ENCODE measurements at places on chromosomes 12 and 14.
A peak's percentile ranks its signal among the peaks of the same experiment; 100 is the strongest.

- DNase-seq = no peak
Measured at GRCh38 chr12:106140223-106140986, 1.7 kb upstream of the NUAK1 start.

- no peak for DNase-seq
Measured at GRCh38 chr14:32312010-32312331, 17.1 kb upstream of the AKAP6 start.

DNA sequence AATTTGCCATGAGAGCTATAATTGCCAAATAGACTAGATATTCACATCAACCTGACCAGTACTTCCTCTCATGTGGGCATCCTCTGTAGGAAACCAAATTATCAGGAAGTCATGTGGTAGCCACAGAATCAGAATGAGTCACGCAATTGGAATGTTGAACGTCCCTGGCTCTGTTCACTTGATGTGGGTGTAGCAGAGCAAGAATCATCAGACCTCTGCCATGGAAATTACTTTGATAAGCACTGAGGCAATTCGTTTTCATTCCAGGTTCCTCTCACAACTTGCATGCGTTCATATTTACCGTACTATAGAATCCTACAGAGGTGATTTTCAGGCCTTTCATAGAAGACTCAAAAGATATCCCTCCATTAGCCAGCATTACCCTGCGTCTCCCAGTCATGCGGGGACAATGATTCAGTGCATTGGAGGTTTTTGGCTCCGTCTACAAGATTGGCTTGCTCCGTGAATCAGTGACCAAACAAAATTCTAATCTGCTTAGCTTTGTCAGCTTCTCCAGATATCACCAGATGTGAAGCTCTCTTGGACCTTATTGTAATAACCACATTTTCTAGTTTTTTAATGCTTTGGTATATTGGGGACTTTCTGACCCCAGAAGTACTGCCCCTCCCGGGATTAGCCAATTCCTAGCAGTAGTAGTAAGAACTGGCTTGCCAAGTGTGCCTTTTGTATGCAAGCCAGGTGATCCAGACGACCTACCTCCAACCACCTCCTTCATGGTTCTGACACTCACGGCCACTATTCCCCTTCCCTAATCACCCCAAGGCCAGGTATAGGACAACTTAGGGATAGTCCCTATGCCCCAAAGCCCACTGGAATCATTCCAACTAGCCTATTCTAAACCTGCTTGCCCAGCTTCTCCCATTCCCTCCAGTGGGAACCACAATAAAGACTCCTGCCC is 133.4 kb downstream of the KICS2 start:
- peak; percentile 73 for DNase-seq

GRCh38 chr12:52182898-52183543 is 8.8 kb downstream of the KRT80 start:
- DNase-seq = peak; percentile 73

DNA sequence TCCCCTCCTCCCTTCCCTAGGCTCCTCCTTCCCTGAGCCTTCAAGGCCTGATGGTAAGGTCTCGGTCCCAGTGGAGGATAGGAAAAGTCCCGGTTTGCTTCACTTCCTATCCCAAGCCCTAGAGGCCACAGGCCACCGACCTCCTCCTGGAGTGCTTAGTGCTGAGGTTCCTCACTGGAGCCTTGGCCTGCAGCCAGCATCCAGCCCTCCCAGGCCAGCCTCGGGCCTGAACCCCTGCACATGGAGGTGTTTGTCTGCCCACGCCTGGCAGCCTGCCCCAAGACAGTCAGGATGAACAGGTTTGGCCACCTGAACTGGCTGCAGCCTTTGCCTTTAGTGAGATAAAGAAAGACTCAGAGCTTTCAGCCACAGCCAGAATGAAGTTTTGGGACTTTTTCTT is 15.8 kb upstream of the KRT7 start:
- peak; percentile 82 for DNase-seq

DNA sequence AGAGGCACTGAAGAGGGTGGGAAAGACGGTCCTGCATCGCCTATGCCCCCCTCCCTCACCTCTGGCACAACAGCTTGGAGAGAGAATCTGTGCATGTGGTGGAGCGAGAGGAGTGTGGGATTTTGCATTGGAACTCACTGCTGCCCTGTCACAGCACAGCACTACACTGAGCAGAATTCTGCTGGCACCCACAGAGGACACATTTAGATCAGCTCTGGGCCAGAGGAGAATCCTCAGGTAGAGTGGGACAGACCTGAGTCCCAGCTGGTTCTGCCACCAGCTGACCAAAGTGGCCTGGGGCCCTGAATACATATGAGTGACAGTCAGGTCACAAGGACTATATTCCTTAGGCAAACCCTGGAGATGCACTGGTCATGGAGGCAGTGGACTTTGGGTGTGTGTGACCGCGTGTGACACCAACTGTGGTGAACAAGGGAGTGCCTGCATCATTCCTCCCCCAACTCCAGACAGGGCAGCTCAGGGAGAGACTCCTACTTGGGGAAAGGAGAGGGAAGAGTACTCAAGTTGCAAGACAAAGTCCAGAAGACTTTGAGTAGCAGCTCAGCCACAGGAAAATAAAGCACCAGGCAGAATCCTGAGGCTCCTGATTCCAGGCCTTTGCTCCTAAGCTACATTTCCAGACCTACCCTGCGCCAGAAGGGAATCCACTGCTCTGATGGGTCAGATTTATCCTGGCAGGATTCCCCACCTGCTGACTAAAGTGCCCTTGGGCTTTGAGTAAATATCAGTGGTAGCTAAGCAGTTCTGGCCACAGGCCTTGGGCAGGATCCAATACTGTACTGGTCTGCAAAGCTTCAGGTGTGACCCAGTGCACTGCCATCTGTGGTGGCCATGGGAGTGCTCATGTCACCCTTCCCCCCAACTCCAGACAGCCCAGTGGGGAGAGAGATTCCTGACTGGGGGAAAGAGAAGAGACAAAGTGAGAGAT is 10.6 kb upstream of the ACOT1 start:
- peak; percentile 55 for DNase-seq

- no peak for DNase-seq
Measured at GRCh38 chr12:124680863-124681778, 113.7 kb upstream of the NCOR2 start.

- DNase-seq = no peak
Measured at GRCh38 chr12:48420039-48420775, 52.2 kb upstream of the ANP32D start.

GRCh38 chr12:93663006-93663728 is 14.0 kb upstream of the CRADD start:
- peak; percentile 24 for DNase-seq

DNA sequence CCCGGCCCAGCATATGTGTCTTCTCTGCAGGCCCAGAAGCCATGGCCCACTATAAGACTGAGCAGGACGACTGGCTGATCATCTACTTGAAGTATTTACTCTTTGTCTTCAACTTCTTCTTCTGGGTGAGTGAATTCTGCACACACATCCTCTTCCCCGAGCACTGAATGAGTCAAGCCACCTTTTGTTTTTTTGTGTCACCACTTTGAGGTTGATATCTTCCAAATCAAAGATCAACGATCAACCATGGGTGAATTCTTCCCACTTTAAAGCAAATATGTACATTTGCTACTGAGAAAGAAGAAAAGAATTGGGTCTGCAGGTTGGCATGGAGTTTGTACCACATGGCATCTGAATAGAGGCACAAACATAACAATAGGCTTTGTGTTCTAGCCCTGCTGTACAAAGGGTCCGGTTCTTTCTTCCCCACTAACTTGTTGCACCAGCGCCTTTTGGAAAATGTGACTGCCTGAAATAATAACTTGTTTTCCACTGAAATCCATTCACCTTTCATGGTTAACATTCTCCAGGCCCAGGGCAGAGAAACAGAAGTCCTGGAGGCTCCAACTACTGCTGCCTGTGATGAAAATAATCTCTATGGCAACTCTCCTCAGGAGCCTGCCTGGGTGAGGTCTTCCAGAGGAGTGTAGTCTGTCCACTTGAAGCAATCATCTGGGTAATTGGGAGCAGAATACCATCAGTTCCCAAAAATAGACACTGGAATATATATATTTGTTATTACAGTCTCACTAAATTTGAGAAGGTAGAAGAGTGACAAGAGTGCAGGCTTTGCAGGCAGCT is 27.6 kb downstream of the TSPAN11 start:
- DNase-seq = no peak

DNA sequence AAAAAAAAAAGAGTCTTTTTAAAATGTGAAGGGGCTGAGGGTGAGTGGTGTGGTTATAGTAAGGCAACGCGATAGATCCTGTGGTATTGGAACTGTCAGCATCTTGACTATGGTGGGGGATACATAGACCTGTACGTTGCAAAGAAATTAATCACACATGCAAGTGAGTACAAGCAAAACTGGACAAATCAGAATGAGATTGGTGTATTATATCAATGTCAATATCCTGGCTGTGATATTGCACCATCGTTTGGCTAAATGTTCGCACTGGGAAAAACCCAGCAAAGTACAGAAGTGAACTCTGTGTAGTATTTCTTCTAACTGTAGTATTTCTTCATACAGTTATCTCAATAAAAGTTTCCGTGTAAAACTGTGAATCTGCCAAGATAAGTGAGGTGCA is 67.9 kb downstream of the GCH1 start:
- no peak for DNase-seq

GRCh38 chr14:72418806-72419205 is 475.1 kb downstream of the DPF3 start:
- DNase-seq = no peak

GRCh38 chr12:65330331-65330730 is 51.8 kb downstream of the MSRB3 start:
- DNase-seq = no peak

- no peak for DNase-seq
Measured at GRCh38 chr14:76090616-76091391, 60.9 kb upstream of the GPATCH2L start.

DNA sequence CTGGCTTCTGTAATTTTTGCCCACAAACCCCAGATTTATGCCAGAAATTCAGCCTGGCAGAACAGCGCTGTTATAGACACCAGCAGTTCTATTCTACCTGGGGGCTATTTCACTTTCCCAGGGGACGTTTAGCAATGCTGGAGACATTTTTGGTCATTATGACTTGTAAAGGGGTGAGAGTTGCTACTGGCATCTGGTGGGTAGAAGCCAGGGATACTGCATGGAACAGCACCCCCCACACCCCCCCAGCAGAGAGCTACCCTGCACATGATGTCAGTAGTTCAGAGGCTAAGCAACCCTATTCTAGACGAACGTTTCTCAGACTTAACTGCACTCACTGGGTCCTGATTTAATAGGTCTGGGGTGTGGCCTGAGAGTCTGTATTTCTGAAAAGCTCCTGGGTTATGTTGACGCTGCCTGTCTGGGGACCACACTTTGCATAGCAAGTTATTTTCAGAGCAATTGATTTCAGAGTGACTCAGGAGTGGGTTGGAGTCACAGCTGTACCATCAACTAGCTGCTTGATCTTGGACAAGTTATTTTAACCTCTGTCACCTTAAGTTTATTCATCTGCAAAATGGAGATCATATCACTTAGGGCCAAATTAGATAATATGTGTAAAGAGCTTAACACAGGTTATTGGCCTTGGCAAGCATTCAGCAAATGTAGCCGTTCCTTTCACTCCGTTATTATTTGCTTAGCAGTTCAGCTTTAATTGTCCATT is 48.5 kb downstream of the CHST11 start:
- DNase-seq = peak; percentile 64

- DNase-seq = no peak
Measured at GRCh38 chr12:82765971-82766705, 79.4 kb downstream of the TMTC2 start.

DNA sequence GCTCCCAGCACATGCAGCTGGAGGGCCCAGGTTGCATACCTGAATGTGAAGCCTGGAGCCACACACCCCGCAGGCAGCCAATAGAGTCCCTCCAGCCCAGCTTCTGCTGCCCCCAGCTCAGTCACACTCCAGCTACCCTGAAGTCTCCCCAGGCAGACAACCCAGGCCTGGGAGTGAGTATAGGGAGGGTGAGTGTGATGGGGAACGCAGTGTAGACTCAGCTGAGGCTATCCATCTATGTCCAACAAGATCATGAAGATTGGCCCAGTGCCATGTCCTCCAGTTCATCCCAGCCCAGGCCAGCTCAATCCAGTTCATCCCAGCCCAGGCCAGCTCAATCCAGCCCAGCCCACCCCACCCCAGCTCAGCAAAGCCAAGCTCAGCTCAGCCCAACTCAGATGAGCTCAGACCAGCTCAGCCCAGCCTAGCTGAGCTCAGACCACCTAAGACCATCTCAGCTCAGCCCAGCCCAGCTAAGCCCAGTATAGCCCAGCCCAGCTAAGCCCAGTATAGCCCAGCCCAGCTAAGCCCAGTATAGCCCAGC is 330.4 kb downstream of the TMEM121 start:
- no peak for DNase-seq

GRCh38 chr14:23437133-23438100 is 2.0 kb upstream of the MYH7 start:
- no peak for DNase-seq

GRCh38 chr12:21478756-21479455 is 22.5 kb downstream of the RECQL start:
- DNase-seq = no peak

DNA sequence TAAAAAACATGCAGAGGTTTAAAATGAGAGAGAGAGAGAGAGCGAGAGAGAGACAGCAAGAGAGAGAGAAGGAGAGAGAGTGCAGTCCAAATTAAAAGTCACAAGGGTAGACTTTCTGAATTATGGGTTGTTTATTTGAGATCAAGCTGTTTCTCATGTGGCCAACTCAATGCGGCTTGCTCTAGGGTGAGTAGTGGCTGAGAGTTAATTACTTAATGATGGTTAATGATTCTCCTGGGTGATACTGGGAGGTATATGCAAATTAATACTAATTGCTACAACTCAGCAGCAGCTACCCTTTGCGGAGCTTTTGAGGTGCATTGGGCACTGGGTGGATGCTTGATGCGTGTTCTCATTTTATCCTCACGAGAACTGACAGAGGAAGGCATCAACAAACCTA is 122.1 kb upstream of the NOS1 start:
- no peak for DNase-seq

- DNase-seq = no peak
Measured at GRCh38 chr14:102138535-102138934, 1.2 kb upstream of the WDR20 start.

- no peak for DNase-seq
Measured at GRCh38 chr12:96069511-96070231, 34.3 kb upstream of the LTA4H start.

- no peak for DNase-seq
Measured at GRCh38 chr12:49537752-49538509, 899 bp upstream of the KCNH3 start.

- DNase-seq = no peak
Measured at GRCh38 chr14:47590767-47591495, 84.5 kb downstream of the MDGA2 start.

DNA sequence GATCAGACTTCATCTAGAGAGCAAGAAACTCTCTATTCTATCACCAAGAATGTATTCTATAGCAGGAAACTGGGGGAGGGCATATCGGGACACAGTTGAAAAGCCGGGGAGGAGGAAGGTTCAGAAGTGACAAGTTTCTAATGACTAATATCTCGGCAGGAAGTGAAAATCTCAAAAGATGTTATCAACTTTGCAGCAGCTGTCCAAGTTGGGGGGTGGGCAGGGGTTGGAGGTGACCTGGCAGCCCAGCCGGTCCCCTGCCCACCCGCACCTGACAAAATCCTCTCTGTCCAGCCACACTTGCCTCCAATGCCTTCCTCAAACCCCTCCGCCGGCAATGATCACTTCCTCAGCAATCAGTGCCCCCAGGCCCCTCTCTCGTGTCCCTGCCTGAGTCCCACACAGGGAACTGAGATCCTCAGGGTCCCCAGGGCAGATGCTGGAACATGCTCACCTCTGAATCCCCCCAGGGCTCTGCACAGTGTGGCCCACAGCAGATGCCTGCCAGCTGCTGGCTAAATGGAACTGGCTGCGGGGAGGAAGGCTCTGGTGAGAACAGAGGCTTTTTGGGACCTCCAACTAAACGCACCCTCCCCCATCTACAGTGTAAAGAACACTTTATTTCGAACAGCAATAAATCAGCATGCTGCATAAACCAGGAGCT is 43.9 kb downstream of the CCDC88C start:
- DNase-seq = no peak

GRCh38 chr12:60072911-60073310 is 477.1 kb downstream of the SLC16A7 start:
- no peak for DNase-seq

Data from NCI-H2029 (cell line).